ENCODE measurements at places on chromosomes 4 and X.

- DNase-seq: peak; percentile 18
Observed at GRCh38 chr4:3353752-3354454, 61.1 kb downstream of the RGS12 start.

DNA sequence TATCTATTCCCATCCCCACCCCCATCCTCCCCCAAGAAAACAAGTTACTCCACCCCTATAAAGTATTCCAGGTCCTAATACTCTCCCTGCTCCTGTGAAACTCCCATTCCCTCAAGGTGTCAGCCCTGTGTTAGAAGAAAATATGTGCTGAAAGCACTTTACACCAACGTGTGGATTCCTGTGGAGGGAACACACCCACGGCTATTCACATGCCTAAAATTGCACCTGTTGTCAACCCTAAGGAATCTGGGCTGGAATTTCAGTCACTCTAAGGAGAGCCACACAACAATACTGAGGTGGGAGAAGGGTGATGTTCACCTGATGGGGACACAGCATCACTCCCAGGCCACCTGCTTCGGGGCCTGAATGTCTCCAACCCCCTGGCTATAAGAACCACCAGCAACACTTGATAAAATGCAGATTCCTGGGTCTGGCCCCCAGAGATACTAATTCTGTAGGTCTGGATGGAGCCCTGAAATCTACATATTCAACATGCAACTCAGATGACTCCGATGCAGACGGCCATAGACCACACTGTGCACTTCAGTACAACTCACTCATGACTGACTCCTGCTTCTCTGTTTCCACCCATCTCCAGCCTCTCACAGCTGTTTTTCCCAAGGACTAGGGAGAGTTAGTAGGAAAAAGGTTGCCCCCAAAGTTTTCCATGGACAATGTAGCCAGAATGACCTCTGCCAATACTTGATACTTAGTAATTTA is 15.8 kb downstream of the SCD5 start:
- DNase-seq: no peak

DNA sequence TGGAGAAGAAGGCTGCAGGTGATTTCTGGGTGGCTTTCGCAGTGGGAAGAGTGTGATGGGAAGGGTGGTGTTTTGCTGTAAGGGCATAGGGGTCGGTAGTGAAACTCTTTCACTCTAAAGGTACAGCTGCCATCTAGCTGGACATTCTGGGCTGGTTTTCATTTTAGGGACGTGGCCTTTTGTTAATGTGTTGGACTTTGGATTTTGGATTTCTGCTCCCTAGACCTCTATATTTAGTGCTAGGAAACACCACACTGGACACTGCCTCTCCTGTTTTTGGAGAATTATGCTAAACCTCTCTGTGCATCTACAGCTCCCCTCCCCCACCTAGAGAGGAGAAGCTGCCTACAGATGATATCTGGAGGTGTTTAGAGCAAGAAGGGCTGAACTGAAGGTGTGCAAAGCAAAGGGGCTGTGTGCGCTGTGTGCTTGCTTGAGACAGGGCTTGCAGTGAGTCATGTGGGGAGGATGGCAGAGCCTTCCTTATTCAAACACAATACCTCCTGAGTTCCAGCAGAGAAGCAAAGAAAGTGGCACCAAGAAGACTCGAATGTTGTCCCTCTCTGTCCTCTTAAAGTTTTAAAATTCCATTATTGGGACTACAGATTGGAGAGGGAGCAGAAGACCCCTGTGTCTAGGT is 47.9 kb downstream of the STARD8 start:
- no peak for DNase-seq

GRCh38 chr4:46270986-46271596 is 118.8 kb downstream of the GABRA2 start:
- DNase-seq: no peak

DNA sequence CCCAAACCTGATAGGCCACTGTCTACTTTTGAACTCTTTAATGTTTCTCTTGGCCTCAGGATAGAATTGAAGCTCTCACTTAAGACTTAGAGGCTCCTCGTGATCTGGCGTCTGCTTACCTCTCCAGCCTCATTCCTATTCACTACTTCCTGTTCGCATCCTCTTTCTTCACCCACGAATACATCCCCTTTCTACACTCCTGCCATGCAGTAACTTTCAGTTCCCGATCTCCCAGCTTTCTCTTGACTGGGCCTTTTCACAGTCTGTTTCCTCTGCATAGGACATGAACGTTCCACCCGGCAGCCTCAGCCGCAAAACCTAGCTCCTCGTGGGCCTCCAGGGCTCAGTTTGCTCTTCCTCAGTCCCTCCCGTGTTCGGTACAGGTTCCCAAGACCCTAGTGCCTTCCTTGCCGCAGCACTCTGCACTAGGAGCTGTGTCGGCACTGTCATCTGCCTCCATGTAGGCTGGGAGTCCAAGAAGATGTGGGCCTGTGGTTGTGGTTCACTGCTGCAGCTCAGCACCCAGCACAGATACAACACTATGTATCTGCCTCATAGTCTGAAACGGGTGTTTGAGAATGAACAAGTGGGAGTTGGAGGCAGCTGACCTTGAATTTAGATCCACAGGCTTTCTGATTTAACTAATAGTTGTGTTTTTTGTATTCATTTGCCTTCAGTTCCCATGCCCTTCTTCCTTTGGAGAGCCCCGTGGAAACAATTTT is 15.8 kb downstream of the RPL39 start:
- no peak for DNase-seq

DNA sequence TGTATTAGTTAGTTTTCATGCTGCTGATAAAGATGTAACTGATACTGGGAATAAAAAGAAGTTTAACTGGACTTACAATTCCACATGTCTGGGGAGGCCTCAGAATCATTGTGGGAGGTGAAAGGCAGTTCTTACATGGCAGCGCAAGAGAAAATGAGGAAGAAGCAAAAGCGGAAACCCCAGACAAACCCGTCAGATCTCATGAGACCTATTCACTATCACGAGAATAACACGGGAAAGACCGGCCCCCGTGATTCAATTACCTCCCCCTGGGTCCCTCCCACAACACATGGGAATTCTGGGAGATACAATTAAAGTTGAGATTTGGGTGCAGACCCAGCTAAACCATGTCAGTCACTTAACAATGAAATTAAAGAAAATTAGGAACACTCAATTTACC is 499.1 kb downstream of the FSTL5 start:
- no peak for DNase-seq

GRCh38 chr4:25098964-25099891 is 61.0 kb downstream of the SEPSECS start:
- DNase-seq: no peak

DNA sequence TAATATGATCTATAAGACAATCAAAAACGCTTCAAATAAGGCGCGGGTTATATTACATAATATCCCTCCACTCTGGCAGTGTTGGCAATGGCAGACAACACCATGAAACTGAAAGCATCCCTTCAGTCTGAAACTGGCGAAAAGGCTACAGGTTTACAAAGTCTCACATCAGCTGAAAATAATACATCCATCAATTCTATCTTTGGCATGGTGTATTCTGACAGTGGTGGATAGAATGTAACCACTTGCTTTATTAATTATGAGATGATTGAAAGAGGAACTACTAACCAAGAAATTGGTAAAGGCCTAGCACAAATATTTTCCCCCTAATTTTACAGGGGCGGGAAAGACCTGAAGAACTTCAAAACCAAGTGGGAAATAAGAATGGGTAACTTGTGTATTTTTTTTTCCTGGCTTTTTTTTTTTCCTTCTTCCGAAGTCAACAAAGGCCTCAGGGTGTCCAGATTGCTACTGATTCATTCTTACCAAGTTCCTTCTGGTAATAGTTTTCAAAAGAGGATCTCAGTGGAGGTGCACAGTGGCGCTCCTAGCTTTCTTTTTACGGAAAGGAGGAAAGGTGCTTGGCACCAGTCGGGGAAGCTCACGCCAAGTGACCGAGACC is 728 bp downstream of the UBA6 start:
- DNase-seq: no peak

- no peak for DNase-seq
Observed at GRCh38 chr4:17068392-17068791, 169.9 kb upstream of the LDB2 start.

DNA sequence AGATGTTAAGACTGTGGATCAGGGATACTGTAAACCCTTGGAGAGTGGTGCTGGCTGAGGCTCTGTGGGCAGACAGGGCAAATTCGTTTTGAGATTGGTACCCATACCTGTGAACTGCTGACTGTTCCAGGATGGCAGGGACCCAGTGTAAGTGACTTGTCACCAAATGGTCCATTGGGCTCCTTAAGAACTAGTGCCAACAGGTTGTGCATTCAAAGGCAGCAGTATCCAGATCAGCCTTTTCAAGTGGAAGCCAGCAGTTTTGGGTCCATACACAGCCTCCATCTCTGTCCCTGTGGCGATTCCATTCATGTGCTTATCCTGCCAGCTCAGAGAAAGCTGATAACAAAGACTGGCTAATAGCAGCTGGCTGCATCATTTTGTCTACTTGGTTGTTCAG is 84.0 kb upstream of the SCOC start:
- DNase-seq: no peak

GRCh38 chr4:117577686-117578311 is 456.5 kb upstream of the NDST3 start:
- no peak for DNase-seq

All from activated CD8-positive, alpha-beta memory T cell treated with anti-CD3 and anti-CD28 coated beads, Interleukin-2, amount 50 U/mL, for 48 hours (primary cell).